Activated CD8-positive, alpha-beta T cell treated with anti-CD3 and anti-CD28 coated beads, Interleukin-2, amount 10 ng/mL, durations not matched to agents 7 days and 5 days (primary cell): ENCODE measurements at places on chromosomes 12 and 14. TPM values are rescaled to one million over a fixed set of nuclear protein-coding genes. Genes with fewer than 3 reads are reported as not detected.

DNA sequence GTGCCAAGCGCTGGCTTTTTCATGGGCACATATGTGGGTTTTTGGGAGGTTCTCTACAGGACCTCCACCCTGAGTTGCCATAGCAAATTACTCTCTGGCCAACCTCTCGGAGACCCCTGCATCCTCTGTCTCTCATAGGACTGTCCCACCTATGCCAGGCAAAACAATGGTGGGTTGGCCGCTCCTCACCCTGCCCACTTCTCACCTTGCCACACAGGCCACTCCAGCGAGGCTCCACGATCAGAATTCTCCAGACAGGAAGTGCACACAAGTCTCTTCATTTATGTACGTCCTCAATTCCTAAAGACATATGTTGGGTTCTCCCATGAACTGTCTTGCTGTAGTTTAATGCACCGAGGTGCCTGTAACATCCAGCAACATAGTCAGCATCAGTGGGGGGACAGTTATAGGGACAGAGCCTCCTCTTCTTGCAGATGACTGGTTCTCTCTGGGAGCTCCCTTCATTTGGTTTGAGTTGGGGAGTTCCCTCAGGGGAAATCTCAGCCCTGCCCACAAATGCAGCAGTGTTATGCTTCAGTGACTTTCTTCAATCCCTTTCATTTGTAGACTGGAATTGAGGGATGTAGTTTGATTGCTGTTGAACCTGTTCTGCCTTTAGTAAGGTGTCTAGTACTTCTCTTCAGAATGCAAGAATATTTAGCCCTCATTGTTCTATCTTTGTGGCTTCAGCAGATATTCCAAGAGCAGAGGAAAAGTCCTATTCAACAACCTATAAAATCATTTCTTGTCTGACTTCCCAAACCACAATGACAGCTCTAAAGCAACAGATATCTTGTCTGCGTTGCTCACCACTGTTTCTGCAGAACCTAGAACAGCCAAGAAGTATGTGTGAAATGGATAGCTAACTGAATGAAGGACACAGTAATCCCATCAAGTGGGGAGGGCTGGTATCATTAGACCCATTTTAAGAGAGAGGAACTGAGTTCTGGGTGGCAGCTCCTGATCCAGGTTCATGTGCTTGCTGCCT lies 2.8 kb upstream of the LTBP2 start:
- no peak overlapping the region for H3K27ac ChIP-seq
- no peak for DNase-seq
- peaks cover 41% of the 10 kb centered on the region for H3K4me1 ChIP-seq
- peaks cover 48% of the 10 kb centered on the region for H3K27me3 ChIP-seq
- no peak overlapping the region for H3K4me3 ChIP-seq
- no peaks in the 10 kb centered on the region for H3K36me3 ChIP-seq

DNA sequence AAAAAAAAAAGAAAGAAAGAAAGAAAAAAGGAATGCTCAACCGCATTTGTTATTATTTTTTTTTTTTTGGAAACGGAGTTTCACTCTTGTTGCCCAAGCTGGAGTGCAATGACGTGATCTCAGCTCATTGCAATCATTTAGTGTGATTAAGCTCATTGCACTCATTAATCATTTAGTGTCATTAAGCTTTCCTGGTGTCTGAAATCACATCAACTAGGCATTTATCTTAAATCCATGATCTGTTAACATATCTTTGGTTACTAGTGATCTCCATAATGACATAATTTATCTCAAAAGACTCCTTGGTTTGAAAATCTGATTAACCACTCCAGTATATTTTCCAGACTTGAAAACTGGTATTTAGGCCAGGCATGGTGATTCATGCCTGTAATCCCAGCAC lies 26.3 kb downstream of the ETFBKMT start:
- no peaks in the 10 kb centered on the region for H3K27me3 ChIP-seq
- H3K27ac ChIP-seq: no peak overlapping the region
- peaks cover 33% of the 10 kb centered on the region for H3K36me3 ChIP-seq
- H3K4me3 ChIP-seq: no peak overlapping the region

DNA sequence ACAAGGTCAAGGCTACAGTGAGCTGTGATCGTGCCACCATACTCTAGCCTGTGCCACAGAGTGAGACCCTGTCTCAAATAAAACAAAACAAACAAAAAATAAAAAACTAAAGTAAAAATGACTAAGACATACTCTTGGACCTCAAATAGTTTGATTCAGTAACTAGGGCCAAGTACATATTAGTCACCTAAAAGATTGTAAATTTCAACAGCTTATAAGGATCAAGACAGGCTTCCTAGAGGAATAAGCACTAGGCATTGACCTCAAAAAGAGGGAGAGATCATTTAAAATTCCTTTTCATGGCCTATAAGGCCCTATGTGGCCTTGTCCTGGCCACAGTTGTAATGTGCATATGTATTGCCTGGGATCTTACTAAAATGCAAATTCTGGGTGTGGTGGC lies 46.0 kb upstream of the CHST11 start:
- no peaks in the 10 kb centered on the region for H3K36me3 ChIP-seq
- DNase-seq: no peak

DNA sequence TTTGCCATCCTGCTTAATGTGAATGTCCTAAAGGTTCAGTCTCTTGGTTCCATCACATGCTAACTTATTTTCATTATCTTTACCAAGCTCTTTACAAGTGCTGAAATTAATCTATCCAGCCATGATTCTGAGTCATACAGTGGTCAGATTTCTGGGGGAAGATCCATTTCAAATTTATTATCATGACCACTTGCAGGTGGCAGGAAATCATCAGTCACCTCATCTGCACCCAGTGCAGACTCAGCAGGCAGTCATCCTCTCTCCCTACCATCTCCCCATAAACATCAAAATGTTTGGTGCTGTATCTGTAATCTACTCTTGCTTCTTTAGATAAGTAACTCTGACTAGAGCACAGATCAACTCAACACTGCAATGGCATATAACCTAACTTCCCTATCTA lies 23.5 kb downstream of the ATG14 start:
- no peaks in the 10 kb centered on the region for H3K27me3 ChIP-seq
- H3K27ac ChIP-seq: no peak overlapping the region
- DNase-seq: no peak
- H3K36me3 ChIP-seq: peaks cover 8% of the 10 kb centered on the region

DNA sequence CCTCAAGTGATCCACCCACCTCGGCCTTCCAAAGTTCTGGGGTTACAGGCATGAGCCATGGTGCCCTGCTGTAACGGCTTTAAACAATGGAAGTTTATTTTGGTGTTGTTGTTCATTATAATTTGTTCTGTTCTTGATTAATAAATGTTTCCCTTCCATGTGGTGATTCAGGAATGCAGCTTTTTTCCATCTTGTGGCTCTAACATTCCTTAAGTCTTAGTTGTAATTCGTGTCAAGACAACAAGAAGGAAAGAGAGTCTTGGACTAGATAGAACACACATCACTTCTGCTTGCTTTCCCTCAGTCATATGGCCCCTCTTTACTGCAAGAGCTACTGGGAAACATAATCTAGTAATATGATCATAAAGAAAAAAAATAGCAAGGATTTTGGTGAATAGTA lies 211.6 kb downstream of the SLC6A15 start:
- no peaks in the 10 kb centered on the region for H3K36me3 ChIP-seq
- DNase-seq: no peak
- no peak overlapping the region for H3K27ac ChIP-seq

DNA sequence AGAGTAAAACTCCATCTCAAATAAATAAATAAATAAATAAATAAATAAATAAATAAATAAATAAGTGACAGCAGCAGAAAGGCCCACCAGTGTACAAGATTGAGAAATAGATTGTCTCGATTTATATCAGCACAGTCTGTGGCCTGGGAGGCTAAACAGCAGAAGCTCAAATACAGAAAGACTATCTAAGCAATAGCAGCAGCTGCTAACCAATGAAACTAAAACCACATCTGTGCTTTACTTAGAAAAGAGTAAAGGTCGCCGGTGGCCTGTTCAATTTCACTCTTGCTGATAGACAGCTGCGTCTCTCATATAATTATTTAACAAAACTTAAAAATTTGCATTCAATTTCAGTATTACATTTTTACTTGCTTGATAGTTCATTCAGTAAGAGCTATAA lies 325.7 kb downstream of the CEP128 start:
- no peaks in the 10 kb centered on the region for H3K27me3 ChIP-seq
- no peak overlapping the region for H3K4me3 ChIP-seq
- no peak for DNase-seq
- no peak overlapping the region for H3K27ac ChIP-seq

DNA sequence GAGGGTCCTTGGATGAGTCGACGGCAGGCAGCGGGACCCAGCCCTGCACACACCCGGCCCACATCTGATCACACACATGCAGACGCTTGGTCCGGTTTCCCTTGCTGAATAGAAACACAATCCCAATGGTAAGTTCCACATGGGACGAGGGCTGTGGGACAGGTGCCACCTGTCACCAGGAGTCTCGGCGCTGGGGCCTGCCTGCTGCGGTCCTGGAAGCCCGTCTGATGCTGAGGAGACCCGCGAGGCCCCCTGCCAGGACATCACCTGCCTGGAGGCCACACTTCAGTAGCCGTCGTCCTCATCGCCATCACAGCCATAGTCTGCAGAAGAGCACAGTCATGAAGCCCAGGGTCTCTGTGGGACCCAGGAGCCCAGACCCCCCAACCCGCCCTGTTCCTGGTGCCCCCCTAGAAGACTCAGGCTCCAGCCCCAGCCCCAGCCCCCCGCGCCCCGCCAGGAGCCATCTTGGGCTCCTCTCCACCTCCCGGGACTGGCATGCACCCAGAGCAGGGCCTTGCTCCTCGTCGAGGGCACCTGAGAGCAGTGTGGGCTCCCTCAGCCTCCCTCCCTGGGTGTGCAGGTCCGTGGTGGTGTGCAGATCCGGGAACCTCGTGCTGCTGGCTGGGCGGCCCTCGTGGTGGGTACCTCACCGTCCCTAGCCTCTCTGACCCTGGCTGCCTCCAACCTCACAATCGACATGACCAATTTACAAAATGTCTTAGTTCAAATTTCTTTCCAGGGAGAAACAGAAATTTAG lies 29.3 kb upstream of the NUDT14 start:
- no peaks in the 10 kb centered on the region for H3K27me3 ChIP-seq
- H3K36me3 ChIP-seq: peaks cover 3% of the 10 kb centered on the region
- no peak for DNase-seq
- H3K27ac ChIP-seq: no peak overlapping the region

- no peak overlapping the region for H3K4me3 ChIP-seq
- H3K36me3 ChIP-seq: no peaks in the 10 kb centered on the region
- no peak overlapping the region for H3K27ac ChIP-seq
- H3K4me1 ChIP-seq: no peaks in the 10 kb centered on the region
Observed at GRCh38 chr14:94306047-94306978, 13.2 kb upstream of the SERPINA10 start.

DNA sequence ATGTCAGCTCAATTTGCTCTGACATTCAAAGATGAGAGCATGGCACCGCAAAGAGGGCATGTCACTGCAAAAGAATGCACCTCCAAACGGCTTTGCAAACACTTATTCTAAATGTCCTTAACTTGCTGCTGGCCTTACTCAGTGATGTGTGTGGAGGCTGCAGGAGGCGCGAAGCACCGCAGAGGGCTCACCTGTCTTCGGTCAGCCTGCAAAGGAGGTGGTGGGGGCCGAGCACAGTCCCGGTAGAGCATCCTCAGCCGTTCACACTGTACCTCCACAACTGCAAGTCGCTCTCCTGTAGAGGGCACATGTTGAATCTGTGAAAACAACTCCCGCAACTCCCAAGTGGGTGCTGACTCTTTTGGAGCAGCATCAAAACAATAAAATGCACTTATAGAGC lies 93.8 kb downstream of the TRAFD1 start:
- peaks cover 16% of the 10 kb centered on the region for H3K36me3 ChIP-seq
- no peak for DNase-seq
- no peaks in the 10 kb centered on the region for H3K4me1 ChIP-seq
- no peaks in the 10 kb centered on the region for H3K27me3 ChIP-seq
- H3K4me3 ChIP-seq: no peak overlapping the region

DNA sequence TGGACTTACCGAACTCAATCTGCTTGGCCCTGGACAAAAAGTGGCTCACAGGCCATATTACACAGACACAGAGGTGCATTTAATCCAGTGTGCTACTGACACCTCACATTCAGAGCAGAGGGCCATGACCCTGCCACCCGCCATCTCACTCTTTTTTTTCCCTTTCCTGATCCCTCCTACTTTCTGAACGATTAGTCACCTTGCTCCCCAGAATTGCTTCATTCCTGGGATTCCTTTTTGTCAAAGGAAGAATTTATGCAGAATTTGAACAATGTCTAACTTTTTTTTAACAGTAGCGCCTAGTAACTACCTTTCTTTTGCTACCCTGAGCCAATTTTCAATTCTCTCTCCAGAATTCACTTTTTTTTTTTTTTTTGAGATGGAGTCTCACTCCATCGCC lies 4.6 kb downstream of the PKP2 start:
- H3K36me3 ChIP-seq: no peaks in the 10 kb centered on the region
- peaks cover 24% of the 10 kb centered on the region for H3K27me3 ChIP-seq
- H3K27ac ChIP-seq: no peak overlapping the region
- DNase-seq: no peak
- H3K4me1 ChIP-seq: peaks cover 6% of the 10 kb centered on the region
- no peak overlapping the region for H3K4me3 ChIP-seq

- no peaks in the 10 kb centered on the region for H3K36me3 ChIP-seq
- H3K4me3 ChIP-seq: no peak overlapping the region
- peaks cover 27% of the 10 kb centered on the region for H3K27me3 ChIP-seq
Observed at GRCh38 chr14:100731011-100731670, 4.4 kb downstream of the DLK1 start.

GRCh38 chr14:36805131-36805559 lies 143.5 kb downstream of the PAX9 start:
- H3K27ac ChIP-seq: no peak overlapping the region
- DNase-seq: no peak
- H3K36me3 ChIP-seq: no peaks in the 10 kb centered on the region
- H3K4me3 ChIP-seq: no peak overlapping the region
- no peaks in the 10 kb centered on the region for H3K4me1 ChIP-seq

GRCh38 chr14:59301354-59301753 lies 112.9 kb downstream of the DAAM1 start:
- peaks cover 47% of the 10 kb centered on the region for H3K4me1 ChIP-seq
- H3K27ac ChIP-seq: peak overlapping the region; percentile 62
- no peaks in the 10 kb centered on the region for H3K27me3 ChIP-seq
- peak; percentile 67 for DNase-seq
- H3K36me3 ChIP-seq: peaks cover 16% of the 10 kb centered on the region

Gene INSM2
- not detected for total RNA-seq

Gene RPGRIP1
- total RNA-seq: not detected

Gene CYP46A1
- not detected for total RNA-seq

Gene SNAPC1
- 6.5 TPM for total RNA-seq

Gene FAM90A1
- total RNA-seq: 0.10 TPM

Gene SLC35F4
- not detected for total RNA-seq

Gene GLI1
- 0.68 TPM for total RNA-seq

Gene PRPH
- not detected for total RNA-seq
